Articular chondrocyte of knee joint (primary cell): ENCODE measurements at places on chromosomes 4 and X. TPM values are rescaled to one million over a fixed set of nuclear protein-coding genes. Genes with fewer than 3 reads are reported as not detected.

The PRRG1 gene
- total RNA-seq, result 20.5 and 21.4 TPM in 2 replicates

The LRIT3 gene
- total RNA-seq, result 0.13 and 0.22 TPM in 2 replicates

The ATP1B4 gene
- total RNA-seq, result not detected in 2 replicates

The MAGEA2B gene
- total RNA-seq, result not detected in 2 replicates

The SHOX gene
- 2.2 and 3.2 TPM in 2 replicates for total RNA-seq

The ARHGAP36 gene
- total RNA-seq, result not detected in 2 replicates

The REPS2 gene
- 0.52 and 0.54 TPM in 2 replicates for total RNA-seq

The FAM9B gene
- total RNA-seq, result not detected in 2 replicates

The RPGR gene
- 5.2 and 6.1 TPM in 2 replicates for total RNA-seq

The C1QTNF7 gene
- total RNA-seq, result 0.86 and 0.91 TPM in 2 replicates

The GABRQ gene
- under 0.01 TPM in 1 of 2 replicates, not detected in the other for total RNA-seq

The ADAM29 gene
- not detected in 2 replicates for total RNA-seq

The TCP11X2 gene
- total RNA-seq, result not detected in 2 replicates

The KCNE5 gene
- 0.11 and 0.39 TPM in 2 replicates for total RNA-seq

The TCEAL5 gene
- not detected in 2 replicates for total RNA-seq

The SLC6A8 gene
- total RNA-seq, result 14.9 and 22.5 TPM in 2 replicates

The TRIM2 gene
- 32.7 and 40.6 TPM in 2 replicates for total RNA-seq

The ANOS1 gene
- total RNA-seq, result 22.7 and 31.0 TPM in 2 replicates

The POU4F2 gene
- not detected in 2 replicates for total RNA-seq

The KCNIP4 gene
- not detected in 2 replicates for total RNA-seq

The GLUD2 gene
- total RNA-seq, result 1.2 and 2.3 TPM in 2 replicates

The NUP62CL gene
- 0.22 and 0.26 TPM in 2 replicates for total RNA-seq

The LINC00632 gene
- 15.2 and 20.0 TPM in 2 replicates for total RNA-seq

The GAB3 gene
- 0.86 and 3.8 TPM in 2 replicates for total RNA-seq

The POU3F4 gene
- not detected in 2 replicates for total RNA-seq

The TNMD gene
- total RNA-seq, result not detected in 2 replicates

The NDNF gene
- total RNA-seq, result 35.4 and 39.5 TPM in 2 replicates

The ITGB1BP2 gene
- total RNA-seq, result 1.1 and 1.2 TPM in 2 replicates

The GPM6B gene
- 3.5 and 10.3 TPM in 2 replicates for total RNA-seq

The CFAP47 gene
- under 0.01 TPM in 1 of 2 replicates, not detected in the other for total RNA-seq

The GABRE gene
- total RNA-seq, result 15.4 and 22.9 TPM in 2 replicates

The COL4A5 gene
- 0.13 and 0.86 TPM in 2 replicates for total RNA-seq

The GRIA2 gene
- 0.22 TPM in 1 of 2 replicates, not detected in the other for total RNA-seq

The DRD5 gene
- total RNA-seq, result not detected in 2 replicates

The CFI gene
- total RNA-seq, result 25.5 and 59.7 TPM in 2 replicates

The PCDH11X gene
- total RNA-seq, result not detected in 2 replicates

The ADH7 gene
- total RNA-seq, result 0.22 TPM in 1 of 2 replicates, not detected in the other

The PITX2 gene
- under 0.01 TPM in 1 of 2 replicates, not detected in the other for total RNA-seq

The ARHGAP6 gene
- total RNA-seq, result 0.91 and 1.3 TPM in 2 replicates

The SSX4 gene
- not detected in 2 replicates for total RNA-seq

The MAGEA8 gene
- not detected in 2 replicates for total RNA-seq

The JAKMIP1 gene
- total RNA-seq, result not detected in 2 replicates

The BMPR1B gene
- 0.26 and 0.54 TPM in 2 replicates for total RNA-seq

The BEX5 gene
- total RNA-seq, result 0.78 and 0.97 TPM in 2 replicates

The SRPK3 gene
- total RNA-seq, result 0.65 TPM in 2 replicates

The GYPE gene
- 1.6 and 2.1 TPM in 2 replicates for total RNA-seq

The SHISA3 gene
- 1.2 and 3.6 TPM in 2 replicates for total RNA-seq

The VSIG4 gene
- total RNA-seq, result not detected in 2 replicates

The DCX gene
- total RNA-seq, result under 0.01 TPM in 1 of 2 replicates, not detected in the other

The MAGEA10 gene
- total RNA-seq, result not detected in 2 replicates

The HDAC8 gene
- total RNA-seq, result 36.4 and 37.9 TPM in 2 replicates

The DCHS2 gene
- total RNA-seq, result 0.11 and 0.13 TPM in 2 replicates

The IL2 gene
- total RNA-seq, result not detected in 2 replicates

The CPZ gene
- 10.8 and 11.6 TPM in 2 replicates for total RNA-seq

The GAGE12J gene
- total RNA-seq, result not detected in 2 replicates

The PCYT1B gene
- 0.26 and 1.1 TPM in 2 replicates for total RNA-seq

The UCHL1 gene
- total RNA-seq, result 54.6 and 92.7 TPM in 2 replicates

The IL15 gene
- total RNA-seq, result 1.3 and 1.7 TPM in 2 replicates
